ENCODE measurements at places on chromosomes 6 and 20.

- no peak for DNase-seq
Measured at GRCh38 chr6:138564170-138564721, 65.0 kb upstream of the NHSL1 start.

DNA sequence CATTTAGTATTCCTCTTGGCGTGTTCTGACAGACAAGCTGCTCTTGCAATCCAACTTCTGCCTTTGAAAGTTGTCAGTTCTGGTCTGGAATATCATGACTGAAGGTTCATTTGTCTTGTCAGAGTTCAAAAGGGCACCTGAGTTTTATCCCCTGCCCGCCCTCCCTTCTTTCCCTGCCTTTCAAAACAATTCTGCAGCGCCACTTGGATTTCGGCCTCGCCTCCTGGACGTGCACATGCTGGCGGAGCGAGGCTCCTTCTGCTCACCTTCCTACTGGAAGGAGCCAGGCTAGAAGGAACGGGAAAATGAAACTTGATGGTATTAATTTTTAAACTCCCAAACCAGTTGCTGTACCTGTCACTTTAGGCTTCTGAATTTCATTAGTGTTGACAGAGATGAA is 55.7 kb upstream of the HDGFL1 start:
- no peak for DNase-seq

DNA sequence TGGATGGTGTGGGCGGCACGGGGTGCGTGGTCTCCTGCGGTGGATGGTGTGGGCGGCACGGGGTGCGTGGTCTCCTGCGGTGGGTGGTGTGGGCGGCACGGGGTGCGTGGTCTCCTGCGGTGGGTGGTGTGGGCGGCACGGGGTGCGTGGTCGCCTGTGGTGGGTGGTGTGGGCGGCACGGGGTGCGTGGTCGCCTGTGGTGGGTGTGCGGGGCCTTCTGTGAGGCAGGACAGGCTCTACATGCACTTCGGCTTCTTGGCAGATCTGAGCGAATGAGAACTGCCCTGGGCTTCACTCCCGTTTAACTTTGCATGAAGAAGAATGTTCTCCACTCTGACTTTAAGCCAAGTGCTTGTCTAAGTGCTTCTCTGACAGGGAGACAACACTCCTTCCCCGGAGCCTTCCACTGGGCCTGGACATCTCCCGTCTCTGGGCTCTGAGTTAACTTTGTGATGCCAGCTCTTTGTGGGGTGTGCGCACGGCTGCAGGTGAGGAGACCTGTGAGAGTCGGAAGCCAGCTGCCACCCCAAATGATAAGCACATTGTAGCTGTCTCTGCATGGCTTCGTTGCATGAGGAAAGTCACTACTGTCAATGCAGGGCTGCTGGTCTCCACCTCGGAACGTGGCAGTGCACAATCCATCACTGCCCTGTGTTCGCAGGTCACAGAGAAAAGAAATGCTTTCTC is 244.8 kb downstream of the DLL1 start:
- DNase-seq, result no peak

DNA sequence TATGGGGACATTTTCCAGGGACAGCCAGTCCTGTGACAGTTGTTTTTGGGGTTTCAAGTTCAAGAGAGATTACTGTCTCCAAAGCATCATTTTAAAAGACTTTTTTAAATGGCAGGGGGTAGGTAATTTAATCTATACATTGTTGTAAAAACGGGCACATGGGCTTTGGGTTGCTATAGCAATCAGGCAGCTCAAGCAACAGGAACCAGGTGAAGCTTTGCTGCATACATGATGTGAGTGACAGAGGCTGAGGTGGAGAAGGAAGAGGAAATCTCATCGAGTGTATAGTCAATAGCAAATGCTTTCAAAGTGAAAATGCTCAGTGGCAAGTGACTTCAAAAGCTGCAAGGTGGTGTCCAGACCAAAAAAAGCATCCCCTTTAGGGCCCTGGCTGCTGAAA is 277.4 kb upstream of the JAG1 start:
- DNase-seq, result no peak

GRCh38 chr6:11384531-11385309 is 152.3 kb upstream of the NEDD9 start:
- DNase-seq, result no peak

GRCh38 chr6:56540232-56541029 is 102.3 kb downstream of the DST start:
- DNase-seq, result no peak

DNA sequence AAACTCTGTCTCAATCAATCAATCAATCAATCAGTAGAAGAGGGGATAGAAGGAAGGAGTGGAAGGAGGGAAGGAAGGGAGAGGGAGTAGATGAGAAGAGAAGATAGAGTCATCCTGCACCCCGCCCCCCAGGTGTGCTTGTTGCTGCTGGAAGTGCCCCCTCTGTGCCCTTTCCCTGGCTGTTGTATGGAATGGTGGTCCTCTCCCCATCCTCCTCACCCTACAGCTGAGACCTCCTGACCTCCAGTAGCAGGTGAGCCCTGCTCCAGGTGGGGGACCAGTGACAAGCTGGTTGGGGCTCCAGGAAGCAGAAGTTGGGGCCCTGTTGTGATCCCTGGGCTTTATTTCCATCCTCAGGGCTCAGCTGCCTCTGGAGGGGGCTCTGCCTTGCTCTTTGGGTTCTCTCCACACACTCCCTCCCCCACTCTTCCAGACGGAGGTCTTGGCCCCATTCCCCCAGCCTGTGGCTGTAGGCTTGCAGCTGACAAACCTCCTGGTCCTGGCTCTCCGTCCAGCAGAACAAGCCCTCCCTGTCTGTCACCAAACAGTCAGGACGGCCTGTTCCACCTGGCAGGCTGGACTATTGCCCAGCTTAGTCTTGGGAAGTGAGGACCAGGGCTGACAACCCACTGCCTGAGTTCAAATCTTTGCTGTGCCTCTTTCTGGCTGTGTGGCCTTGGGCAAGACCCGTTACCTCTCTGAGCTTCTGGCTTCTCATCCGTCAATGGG is 26.0 kb upstream of the SCRT2 start:
- DNase-seq, result no peak

- no peak for DNase-seq
Measured at GRCh38 chr6:111061508-111061907, 25.8 kb upstream of the SLC16A10 start.

DNA sequence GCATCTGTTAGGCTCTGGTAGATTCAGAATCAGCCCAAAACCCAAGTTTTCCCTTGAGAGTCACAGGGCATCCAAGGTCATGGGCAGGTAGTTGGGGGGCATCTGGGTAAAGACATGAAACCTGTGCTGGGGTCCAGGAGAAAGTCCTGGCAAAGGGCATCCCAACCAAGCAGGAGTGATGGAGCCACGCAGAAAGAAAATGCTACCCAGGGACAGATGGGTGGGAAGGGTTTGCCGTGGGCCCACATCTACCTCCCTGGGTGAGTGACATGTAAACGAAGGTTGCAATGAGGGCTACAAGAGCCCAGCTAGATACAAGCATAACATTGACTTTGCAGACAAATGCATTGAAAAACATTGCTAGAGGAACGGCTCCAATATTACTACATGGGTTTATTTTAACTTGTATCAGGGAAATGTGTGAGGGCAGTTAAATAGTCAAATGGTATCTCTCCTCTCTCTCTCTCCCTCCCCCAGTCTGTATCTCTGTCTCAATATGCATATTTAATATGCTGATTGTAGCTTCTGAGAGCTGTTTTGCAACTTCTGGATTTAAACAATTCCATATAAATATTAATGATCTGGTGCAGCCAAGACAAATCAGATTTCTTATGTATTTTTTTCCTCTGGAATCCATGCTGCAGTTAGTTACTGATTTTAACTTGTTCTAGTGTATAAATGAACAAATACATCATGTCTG is 135.7 kb downstream of the SYNDIG1 start:
- DNase-seq, result no peak

DNA sequence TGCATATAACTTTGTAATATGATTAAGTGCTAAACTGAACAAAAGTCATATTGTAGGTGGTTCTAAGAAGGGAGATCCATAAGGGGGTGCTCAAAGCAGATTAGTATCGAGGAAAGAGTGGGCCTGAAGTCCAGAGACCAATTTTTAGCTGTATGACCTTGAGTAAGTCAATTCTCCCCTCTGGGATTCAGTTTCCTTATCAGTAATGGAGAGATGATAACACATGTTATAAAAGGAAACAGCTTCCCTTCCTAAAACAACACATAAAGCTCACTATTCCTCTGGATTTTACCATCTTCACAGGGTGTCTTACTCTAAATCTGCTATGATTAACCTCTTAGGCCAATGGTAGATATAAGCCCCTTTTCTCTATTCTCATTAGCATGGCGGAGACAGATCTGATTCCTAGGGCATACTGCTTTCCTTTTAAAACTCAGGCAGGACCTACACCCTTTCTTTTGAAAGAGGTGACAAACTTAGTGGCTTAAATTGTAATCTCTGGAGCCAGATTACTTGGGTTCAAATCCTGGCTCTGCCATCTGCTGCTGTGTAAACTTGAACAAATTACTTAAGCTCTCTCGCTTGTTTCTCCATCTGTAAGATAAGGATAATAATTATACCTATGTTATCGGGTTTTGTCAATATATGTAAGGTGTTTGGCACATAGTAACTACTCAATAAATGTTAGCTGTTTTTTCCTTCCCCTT is 39.5 kb downstream of the ACSS2 start:
- no peak for DNase-seq

DNA sequence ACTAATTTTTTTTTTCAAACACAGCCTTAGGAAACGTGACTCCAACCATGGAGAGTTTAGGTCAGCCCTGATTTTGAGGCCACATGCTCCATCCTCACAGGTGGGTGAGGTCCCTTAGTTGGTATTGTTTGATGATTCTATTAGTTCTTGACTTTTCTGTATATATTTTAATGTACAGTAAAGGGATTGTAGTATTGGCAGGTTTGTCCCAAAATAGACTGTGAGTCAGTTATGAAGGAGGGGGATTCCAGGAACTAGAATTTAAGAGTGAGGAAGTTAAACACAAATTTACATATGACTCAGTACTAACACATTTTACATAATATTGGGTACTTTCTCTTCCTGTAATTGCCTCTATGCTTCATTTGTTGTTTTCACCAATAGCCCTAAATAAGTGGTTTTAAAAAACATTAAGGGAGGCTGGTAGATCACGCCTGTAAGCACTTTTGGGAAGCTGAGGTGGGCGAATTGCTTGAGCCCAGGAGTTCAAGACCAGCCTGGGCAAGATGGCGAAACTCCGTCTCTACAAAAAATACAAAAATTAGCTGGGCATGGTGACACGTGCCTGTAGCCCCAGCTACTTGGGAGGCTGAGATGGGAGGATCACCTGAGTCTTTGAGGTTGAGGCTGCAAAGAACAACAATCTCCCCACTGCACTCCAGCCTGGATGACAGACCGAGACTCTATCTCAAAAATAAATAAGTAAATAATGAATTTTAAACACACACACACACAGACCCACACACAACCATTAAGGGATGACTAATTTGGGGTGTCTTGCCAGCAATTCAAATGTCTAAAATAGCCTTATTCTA is 81.8 kb downstream of the SGK1 start:
- DNase-seq, result no peak

DNA sequence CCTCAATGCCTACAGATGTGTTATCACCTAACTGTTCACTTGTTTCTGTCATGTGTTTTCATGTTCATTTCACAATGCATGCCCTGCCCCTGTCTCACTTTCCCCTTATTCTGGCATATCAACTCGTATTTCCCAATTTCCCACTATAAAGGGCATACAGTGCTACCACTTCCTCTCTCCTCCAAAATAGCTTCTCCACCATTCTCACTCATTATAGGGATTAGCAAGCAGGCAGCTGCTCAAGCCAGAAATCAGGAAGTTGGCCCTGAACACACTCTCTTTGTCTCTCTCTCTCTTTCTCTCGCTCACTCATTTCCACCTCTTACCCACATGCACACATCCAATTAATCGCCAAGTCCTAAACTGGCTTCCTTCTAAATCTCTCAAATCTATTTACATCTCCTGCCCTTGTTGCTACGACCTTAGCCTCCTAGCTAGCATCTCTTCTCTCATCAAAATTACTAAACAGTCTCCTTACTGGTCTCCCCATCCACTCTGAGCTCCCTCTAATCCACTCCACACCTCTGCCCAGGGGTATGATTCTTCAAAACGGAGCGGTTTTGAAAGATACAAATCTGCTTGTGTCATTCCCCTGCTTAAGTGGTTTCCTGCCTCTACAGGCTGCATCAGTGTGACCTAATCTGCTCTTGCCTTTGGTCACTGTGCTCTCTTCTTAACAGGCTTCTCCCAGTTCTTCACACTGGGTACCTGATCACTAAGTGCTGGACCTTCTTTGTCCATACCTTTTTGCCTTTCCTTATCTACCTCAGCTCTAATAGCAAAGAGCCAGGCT is 196.2 kb downstream of the BTBD9 start:
- DNase-seq, result no peak

GRCh38 chr6:21263531-21264287 is 329.8 kb upstream of the SOX4 start:
- DNase-seq, result no peak
